ENCODE measurements at places on chromosomes 3 and 15.

DNA sequence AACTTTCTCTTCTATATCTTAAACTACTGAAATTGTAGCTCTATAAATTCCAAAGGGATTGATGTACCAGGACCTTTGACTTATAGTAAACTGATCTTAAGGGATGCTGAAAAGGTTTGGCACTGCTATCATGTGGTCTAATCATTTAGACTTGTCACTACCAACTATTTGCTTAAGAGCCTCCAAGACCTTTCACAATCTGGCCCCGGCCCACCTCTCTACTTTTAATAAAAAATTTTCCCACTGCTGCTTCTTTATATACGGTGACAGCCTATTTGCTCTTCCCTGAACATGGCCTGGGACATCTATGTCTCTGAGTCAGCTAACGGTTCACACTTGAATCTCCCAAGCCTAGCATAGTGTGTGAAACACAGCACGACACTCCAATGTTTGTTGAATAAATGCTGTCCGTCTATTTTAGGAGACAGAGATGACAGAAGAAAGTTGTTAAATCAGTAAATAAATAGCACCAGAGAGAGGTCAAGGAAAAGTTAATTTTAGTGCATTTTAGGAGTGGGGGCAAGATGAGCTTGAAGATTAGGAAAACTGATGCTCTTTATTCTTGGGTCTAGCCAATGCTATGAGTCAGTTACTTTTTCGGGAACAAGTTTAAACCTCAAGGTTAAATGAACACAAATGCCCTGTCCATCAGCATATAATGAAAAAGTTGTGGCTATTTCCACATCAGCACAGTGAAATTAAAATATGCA lies 212.9 kb downstream of the TIGIT start:
- DNase-seq: no peak

GRCh38 chr3:8532251-8532871 lies 30.7 kb downstream of the LMCD1 start:
- DNase-seq: no peak

DNA sequence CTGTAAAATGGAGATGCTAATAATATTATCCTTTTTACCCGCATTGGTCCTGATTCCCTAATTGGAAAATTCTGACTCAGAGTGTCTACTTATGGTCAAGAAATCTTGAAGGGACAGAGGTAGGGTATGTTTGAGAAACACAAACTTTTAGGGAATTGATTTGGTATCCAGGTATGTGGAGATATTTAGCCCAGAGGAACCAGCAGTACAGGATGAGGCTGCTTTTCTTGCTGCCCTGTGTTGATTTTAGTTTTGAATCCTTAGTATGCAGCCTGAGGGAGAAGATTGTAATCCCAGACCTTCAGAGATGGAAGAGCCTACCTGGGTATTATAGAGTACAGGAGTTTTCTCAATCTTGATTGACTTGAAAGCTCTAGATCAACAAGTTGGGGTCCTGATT lies 569.1 kb downstream of the PDCD6IP start:
- DNase-seq: no peak

GRCh38 chr15:33534642-33535041 lies 223.9 kb downstream of the RYR3 start:
- DNase-seq: no peak

All from Ammon's horn (tissue), 1 donor.